ENCODE measurements at places on chromosomes 4 and X. TPM values are rescaled to one million over a fixed set of nuclear protein-coding genes. Genes with fewer than 3 reads are reported as not detected.

Gene FABP2
- not detected for total RNA-seq

Gene DMD
- total RNA-seq: 3.0 TPM

Gene PDE5A
- total RNA-seq: 9.0 TPM

Gene XAGE1A
- total RNA-seq: not detected

Gene LRCH2
- total RNA-seq: 8.4 TPM

Gene NALF2
- total RNA-seq: not detected

Gene GCNA
- 1.7 TPM for total RNA-seq

Gene GSPT2
- total RNA-seq: 7.6 TPM

Gene FAM184B
- total RNA-seq: under 0.01 TPM

Gene BEND2
- total RNA-seq: not detected

Gene MFAP3L
- 6.5 TPM for total RNA-seq

Gene TSPAN7
- not detected for total RNA-seq

Gene TEX11
- not detected for total RNA-seq

Gene TFDP3
- total RNA-seq: not detected

Gene CHRDL1
- total RNA-seq: 1.6 TPM

Gene RNF4
- total RNA-seq: 90.1 TPM

Gene C4orf51
- total RNA-seq: not detected

Gene FAM90A26
- not detected for total RNA-seq

Gene ANAPC10
- total RNA-seq: 17.7 TPM

All from hair follicle dermal papilla cell (primary cell).